Neural crest cell (in vitro differentiated cells): ENCODE measurements at places on chromosomes 13 and 19. TPM values are rescaled to one million over a fixed set of nuclear protein-coding genes. Genes with fewer than 3 reads are reported as not detected.
A peak's percentile ranks its signal among the peaks of the same experiment; 100 is the strongest.

DNA sequence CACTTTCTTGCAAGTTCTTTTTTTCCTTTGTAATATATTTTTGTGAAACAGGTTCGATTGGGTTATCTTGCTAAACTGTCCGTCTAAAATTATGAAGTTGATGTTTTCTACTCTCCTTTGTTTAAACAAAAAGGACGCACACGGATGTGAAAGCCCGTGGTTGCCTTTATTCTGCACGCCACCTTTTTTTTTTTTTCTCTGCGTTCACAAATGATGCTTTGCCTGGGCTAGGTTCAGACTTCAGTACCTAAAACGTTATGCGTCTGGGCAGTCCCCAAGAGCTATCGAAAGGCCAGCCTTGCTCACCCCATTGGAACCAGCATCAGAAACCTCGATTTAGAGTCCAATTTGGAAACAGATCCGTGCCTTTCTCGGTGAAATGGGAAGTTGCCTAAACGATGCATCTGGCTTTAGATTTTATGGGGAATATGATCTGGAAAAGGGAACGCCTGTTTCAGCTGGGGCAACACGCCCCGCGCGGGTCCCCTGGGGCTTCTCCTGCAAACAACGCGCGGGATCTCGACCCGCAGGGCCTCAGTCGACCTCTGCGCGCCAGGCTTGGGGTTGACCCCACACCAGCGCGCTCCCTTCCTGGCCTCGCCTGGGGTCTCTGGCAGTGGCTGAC lies 113.9 kb downstream of the KCNRG start:
- peak overlapping the region; percentile 89 for H3K4me3 ChIP-seq
- no peak overlapping the region for H3K27ac ChIP-seq
- H3K36me3 ChIP-seq: peaks cover 5% of the 10 kb centered on the region
- H3K27me3 ChIP-seq: peaks cover 86% of the 10 kb centered on the region
- H3K4me1 ChIP-seq: peaks cover 68% of the 10 kb centered on the region

DNA sequence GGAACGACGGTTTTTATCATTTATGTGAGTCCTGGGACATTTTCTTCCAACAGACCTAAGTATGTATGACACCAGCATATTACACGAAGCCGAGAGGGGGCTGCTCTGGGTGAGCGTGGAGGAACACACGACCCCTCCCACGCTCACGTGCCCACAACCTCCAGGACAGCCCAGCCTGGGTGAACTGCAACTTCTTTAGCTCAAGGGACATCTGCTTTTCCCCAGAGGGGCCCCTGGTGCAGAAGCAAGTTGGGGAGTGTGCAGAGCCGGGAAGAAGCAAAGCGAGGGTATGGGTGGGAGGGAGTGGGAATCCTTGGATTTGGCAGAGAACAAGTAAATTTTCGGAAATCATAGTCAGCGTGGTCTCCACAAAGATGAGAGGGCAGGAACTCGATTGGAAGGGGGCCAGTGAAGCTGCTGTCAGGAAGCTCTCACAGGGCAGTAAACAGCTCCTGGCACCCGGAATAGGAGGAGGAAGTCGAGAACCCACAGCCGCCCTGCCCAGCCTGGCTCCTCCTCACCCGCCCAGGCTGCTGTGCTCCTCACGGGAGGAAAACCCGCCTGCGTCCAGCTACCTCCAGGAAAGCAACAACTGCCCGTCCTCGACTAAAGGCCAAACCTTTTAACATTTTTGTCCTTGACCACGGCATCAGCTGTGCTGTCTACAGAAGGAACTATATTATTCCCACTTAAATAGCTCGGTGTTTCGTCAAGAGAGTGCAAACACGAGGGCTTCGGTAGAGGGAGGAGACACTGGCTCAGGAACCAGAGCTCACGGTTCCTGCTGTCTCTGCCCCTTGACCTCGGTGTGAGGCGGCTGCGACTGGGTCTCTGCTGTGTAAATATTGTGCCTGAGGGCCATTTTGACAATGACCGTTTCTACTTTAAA lies 17.2 kb upstream of the CFAP97D2 start:
- H3K36me3 ChIP-seq: no peaks in the 10 kb centered on the region
- DNase-seq: no peak
- no peak overlapping the region for H3K4me3 ChIP-seq
- H3K4me1 ChIP-seq: peaks cover 17% of the 10 kb centered on the region
- no peak overlapping the region for H3K27ac ChIP-seq

DNA sequence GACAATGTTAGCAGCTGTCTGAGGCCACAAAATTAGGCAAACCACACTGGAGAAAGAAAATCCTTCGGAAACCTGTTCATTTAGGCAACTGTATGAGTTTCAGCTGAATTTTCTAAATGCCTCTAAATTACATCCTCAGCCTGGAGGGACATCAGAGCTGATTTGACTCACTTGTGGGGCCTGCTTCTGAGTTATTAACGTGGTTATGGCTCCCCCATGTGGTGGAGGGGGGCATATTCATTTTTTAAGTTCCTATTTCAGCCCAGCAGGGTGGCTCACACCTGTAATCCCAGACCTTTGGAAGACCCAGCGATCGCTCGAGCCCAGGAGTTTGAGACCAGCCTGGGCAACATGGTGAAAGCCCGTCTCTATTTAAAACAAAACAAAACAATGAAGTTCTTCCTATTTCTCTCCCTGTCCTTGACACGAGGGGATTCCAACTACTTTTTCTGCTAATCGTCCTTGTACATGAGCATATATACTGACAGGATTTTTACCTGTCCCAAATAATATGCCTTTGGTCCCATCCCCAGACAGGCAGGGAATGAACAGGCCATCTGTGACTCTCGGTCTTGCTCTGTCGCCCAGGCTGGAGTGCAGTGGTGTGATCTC lies 31.5 kb upstream of the HIF3A start:
- no peak overlapping the region for H3K27ac ChIP-seq
- H3K4me3 ChIP-seq: no peak overlapping the region
- DNase-seq: peak; percentile 81

LAIR1 gene
- total RNA-seq: not detected in 2 replicates

GRCh38 chr19:48513289-48514122 lies 1.9 kb upstream of the LMTK3 start:
- peaks cover 25% of the 10 kb centered on the region for H3K27me3 ChIP-seq
- no peak overlapping the region for H3K4me3 ChIP-seq
- no peak overlapping the region for H3K27ac ChIP-seq
- peak; percentile 63 for DNase-seq
- peaks cover 14% of the 10 kb centered on the region for H3K4me1 ChIP-seq

DNA sequence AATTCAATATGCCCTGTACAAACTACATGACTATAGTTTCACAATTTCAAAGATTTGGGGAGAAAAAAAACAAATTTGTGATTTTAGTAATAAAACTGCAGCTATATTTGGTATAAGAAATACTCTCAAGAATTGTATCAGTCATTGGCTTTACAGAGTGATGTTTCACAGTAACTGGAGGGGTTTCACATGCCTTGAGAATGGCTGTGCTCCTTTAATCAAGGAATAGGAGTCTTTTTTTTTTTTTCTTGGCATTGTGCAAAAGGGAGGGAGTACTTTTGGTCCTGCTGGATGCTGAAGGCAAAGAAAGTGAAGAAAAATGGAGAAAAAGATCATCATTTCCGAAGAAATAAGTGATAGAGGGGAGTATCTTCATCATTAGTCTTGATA lies 6.8 kb downstream of the ZNF507 start:
- H3K36me3 ChIP-seq: peaks cover 26% of the 10 kb centered on the region
- no peaks in the 10 kb centered on the region for H3K27me3 ChIP-seq
- peaks cover 15% of the 10 kb centered on the region for H3K4me1 ChIP-seq
- no peak for DNase-seq
- H3K27ac ChIP-seq: no peak overlapping the region

CD70 gene
- 0.41 TPM in 1 of 2 replicates, not detected in the other for total RNA-seq

DNA sequence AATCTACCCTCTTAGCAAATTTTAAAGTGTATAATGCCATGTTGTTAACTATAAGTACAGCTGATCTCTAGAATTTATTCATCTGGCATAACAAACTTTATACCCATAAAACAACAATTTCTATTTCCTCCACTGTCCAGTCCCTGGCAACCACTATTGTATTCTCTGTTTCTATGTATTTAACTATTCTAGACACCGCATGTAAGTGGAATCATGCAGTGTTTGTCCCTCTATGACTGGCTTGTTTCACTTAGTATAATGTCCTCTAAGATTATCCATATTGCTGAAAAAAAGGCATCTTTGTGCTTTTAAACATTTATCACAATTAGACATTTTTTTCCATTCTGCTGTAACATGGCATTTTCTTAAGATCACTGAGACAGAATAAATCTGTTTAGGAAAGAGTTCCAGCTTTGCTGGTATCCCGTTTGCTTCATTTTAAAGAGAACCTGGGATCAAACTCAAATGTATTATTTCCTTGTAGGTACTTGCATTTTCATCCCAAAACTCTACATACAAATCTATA lies 1191.0 kb downstream of the SLITRK5 start:
- H3K4me3 ChIP-seq: no peak overlapping the region
- H3K27me3 ChIP-seq: no peaks in the 10 kb centered on the region
- H3K36me3 ChIP-seq: no peaks in the 10 kb centered on the region
- no peak for DNase-seq

GRCh38 chr13:113029061-113029445 lies 60.0 kb downstream of the MCF2L start:
- no peak for DNase-seq
- H3K4me1 ChIP-seq: peaks cover 38% of the 10 kb centered on the region
- H3K27ac ChIP-seq: no peak overlapping the region
- H3K27me3 ChIP-seq: peaks cover 2% of the 10 kb centered on the region
- peaks cover 9% of the 10 kb centered on the region for H3K36me3 ChIP-seq
- H3K4me3 ChIP-seq: no peak overlapping the region

ARRDC5 gene
- not detected in 2 replicates for total RNA-seq

GRCh38 chr19:7953060-7953459 lies 9.6 kb upstream of the TIMM44 start:
- DNase-seq: no peak
- H3K27me3 ChIP-seq: no peaks in the 10 kb centered on the region
- H3K4me3 ChIP-seq: no peak overlapping the region
- H3K27ac ChIP-seq: peak overlapping the region; percentile 50
- peaks cover 3% of the 10 kb centered on the region for H3K36me3 ChIP-seq

DNA sequence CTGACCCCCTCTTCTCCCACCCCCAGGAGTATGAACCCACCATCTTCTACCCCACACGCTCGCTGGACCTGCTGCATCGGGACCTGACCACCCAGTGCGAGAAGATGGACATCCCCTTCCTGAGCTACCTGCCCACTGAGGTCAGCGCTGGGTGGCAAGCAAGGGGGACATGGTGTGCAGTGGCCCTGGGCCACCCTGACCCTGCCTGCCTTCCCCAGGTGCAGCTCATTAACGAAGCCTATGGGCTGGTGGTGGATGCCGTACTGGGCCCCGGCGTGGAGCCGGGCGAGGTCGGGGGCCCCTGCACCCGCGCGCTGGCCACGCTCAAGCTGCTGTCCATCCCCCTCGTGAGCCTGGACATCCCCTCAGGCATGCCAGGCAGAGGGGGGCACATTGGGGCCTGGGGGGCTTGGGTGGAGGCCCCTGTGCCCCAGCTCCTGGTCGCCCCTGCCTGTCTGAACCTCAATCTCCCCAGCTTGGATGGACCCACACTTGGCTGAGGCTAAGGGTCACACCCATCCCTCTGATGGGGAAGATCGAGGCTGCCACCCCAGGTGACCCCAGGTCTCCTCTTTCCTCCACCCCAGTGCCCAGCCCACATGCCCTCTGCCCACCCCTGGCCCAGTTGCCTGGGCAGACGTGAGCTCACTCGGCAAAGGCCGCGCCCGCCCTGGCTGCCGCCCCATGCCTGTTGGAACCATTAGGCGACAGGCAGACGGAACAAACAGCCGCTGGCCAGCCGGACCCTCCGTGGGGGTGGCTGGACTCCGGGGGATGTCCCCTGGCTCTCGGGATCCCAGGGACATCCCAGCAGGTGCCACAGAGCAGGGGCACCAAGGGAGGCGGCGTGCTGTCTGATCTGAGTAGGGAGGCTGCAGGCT lies 2.5 kb upstream of the CILP2 start:
- peaks cover 8% of the 10 kb centered on the region for H3K36me3 ChIP-seq
- DNase-seq: no peak
- peaks cover 26% of the 10 kb centered on the region for H3K27me3 ChIP-seq
- no peak overlapping the region for H3K27ac ChIP-seq
- H3K4me1 ChIP-seq: peaks cover 31% of the 10 kb centered on the region
- H3K4me3 ChIP-seq: peak overlapping the region; percentile 82

- no peak for DNase-seq
- H3K27me3 ChIP-seq: peaks cover 85% of the 10 kb centered on the region
- H3K4me3 ChIP-seq: no peak overlapping the region
- H3K27ac ChIP-seq: no peak overlapping the region
- peaks cover 11% of the 10 kb centered on the region for H3K4me1 ChIP-seq
- H3K36me3 ChIP-seq: peaks cover 10% of the 10 kb centered on the region
These were observed 17.3 kb downstream of the ANKRD24 start for GRCh38 chr19:4199699-4200293.

DNA sequence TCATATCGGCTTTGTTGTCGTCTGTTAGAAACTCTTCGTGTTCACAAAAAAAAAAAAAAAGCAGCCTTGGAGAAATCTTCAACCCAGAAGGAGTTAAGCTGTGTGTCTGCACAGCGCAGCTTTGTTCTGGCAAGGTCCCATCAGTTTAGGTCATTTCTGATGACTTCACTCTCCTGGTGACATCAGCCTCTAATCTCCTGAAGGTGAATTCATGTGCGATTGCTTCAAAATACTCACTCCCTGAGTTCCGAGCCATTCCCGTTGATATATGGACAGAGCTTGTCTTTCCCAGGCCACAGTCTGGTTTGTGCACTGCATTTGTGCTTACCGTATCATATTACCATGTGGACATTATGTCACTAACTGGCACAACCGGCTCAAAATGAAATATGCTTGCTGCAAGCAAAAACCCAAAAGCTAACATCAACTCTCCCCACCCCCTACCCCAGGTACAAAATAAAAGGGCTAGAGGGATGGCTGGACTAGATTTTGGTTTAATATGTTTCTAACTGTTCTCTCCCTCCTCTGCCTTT lies 342.4 kb downstream of the KCNRG start:
- H3K36me3 ChIP-seq: no peaks in the 10 kb centered on the region
- H3K4me1 ChIP-seq: peaks cover 19% of the 10 kb centered on the region
- H3K27ac ChIP-seq: peak overlapping the region; percentile 76
- no peak overlapping the region for H3K4me3 ChIP-seq
- DNase-seq: no peak

GRCh38 chr19:756236-756635 lies 5.3 kb downstream of the MISP start:
- H3K4me1 ChIP-seq: peaks cover 4% of the 10 kb centered on the region
- DNase-seq: no peak
- H3K27ac ChIP-seq: no peak overlapping the region
- H3K36me3 ChIP-seq: peaks cover 4% of the 10 kb centered on the region
- no peaks in the 10 kb centered on the region for H3K27me3 ChIP-seq
- no peak overlapping the region for H3K4me3 ChIP-seq

DNA sequence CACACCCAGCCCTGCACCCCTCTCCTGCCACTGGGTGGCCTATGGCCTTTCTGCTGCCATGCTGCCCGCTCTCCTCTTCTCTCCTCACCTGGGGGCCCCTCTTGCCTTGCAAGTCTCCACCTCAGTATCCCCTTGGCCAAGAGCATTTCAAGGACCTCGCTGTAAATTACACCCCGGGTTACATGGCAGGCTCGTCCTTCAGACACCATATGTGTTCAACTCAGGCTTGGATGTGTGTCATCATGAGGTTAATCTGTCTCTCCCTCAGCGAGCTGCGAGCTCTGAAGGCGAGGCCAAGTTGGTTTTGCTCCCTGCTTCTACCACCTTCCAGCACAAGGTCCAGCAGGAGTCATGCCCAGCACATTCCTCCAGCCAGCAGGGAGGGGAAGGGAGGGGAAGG lies 74.8 kb upstream of the TM9SF2 start:
- H3K27me3 ChIP-seq: peaks cover 24% of the 10 kb centered on the region
- H3K4me3 ChIP-seq: no peak overlapping the region
- peak overlapping the region; percentile 57 for H3K27ac ChIP-seq
